Activated T-helper 9 cell treated with anti-CD3 and anti-CD28 coated beads, Interleukin-2, amount 50 U/mL, for 16 hours (primary cell): ENCODE measurements at places on chromosomes 12 and 14.

GRCh38 chr12:124314207-124314606 lies 19.3 kb downstream of the RFLNA start:
- DNase-seq: no peak

GRCh38 chr14:76019676-76020075 lies 34.1 kb downstream of the IFT43 start:
- DNase-seq: no peak

DNA sequence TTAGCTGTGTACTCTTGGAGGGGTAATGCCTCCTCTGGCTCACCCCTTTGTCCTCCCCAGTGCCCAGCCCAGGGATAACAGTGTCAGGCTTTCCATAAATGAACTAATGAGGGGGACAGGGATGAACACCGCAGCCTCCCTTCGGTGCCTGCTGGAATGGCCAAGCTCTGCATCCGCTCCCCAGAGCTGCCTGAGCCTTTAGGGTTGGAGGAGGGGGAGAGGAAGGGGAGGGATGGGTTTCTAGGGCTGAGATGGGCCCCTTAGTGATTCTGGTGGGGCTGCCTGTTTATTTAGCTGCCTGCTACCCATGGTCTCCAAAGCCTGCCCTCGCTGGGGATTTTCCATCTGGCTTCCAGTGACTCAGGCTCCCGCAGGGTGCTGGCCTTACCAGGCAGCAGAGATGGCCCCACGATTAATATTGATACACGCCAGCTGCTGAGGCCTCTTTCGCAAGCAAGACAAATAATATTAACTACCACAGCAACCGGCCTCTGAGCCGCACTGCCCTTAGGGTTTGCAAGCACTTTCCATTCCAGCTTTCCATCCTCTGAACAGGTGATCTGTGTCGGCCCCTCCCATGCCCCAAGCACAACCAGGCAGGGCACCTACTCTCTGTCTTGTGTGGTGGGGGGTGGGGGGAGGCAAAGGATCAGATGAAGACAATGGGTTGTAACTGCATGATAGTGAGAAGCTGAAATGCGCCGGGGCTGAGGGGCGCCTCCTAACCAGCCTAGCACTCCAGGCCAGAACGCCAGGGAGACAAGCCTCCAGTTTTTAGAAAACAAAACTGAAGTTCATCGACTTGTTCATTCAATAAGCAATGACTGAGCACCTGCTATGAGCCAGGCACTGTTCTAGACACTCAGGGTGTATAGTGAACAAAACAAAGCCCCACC lies 56.7 kb downstream of the C14orf132 start:
- no peak for DNase-seq

- DNase-seq: no peak
Observed at GRCh38 chr14:74720526-74720925, 7.6 kb downstream of the FCF1 start.

DNA sequence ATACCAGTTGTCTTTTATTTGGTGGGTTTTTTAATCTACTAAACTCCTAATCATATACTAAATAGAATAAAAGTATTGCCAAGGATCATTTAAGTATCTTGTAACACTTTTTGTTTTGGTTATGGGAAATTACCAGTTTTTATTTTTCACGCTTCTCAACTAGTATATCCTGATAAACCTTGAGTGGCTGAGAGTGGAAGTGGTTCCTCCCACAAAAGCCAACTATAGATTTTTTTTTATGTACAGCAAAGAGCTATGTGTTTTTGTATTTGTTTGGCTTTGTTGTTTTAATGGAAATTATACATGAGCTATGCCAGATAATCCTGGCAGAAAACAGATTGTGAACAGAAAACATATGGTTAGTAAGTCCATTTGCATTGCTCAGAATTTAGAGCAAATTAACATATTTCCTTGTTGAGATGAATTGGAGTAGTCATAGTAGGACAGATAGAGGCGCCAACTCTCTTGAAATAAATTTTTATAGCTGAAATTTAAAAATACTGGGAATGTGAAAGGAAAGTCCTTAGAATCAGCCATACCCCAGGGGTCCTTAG lies 60.9 kb upstream of the PSMA6 start:
- DNase-seq: no peak

DNA sequence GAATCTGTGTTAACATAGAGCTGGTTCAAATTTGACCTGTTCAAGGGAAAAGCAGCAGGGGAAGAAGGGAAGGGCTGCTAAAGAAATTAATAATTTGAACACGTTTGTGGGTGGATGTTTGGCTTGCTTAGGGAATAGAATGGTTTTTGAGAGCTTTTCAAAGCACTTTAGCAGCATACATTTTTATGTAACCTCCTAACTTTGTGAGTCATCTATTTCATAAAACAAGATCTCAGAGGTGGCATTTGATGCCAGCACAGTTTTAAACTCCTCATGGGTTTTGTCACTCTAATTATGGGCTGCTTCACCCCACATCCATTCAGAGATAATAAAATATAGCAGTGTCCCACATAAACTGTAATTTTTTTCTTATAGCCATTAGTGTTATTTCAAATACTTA lies 143.8 kb downstream of the ACSS3 start:
- no peak for DNase-seq

- no peak for DNase-seq
Observed at GRCh38 chr14:36086629-36087395, 89.7 kb downstream of the PTCSC3 start.

- no peak for DNase-seq
Observed at GRCh38 chr12:83818881-83819280, 1093.7 kb downstream of the SLC6A15 start.

DNA sequence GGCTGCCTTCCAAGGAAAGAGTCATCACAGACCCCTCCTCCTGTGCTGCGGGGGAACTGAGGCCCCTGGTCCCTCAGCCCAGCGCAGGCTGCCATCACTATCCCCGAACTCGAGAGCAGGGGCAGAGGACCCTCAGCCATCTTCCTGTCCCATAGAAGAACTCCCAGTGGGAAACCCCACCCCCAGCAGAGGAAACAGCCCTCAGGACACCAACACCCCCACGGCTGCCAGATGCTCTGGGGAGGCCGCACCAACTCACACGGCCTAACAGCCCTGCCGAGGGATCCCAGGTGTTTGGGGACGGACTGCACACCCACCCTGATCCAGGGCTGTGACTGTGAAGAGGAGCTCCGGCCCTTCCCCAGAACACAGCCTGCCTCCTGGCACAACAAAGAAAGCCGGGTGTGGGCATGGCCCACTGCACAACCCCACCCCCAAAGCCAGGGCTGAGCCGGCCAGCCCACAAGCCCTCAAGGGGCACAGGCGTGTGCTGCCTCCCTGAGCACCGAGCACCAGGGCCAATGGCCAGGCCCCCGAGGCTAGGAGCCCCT lies 16.3 kb upstream of the C14orf180 start:
- DNase-seq: no peak

- DNase-seq: no peak
Observed at GRCh38 chr14:93368996-93369712, 22.2 kb downstream of the COX8C start.

DNA sequence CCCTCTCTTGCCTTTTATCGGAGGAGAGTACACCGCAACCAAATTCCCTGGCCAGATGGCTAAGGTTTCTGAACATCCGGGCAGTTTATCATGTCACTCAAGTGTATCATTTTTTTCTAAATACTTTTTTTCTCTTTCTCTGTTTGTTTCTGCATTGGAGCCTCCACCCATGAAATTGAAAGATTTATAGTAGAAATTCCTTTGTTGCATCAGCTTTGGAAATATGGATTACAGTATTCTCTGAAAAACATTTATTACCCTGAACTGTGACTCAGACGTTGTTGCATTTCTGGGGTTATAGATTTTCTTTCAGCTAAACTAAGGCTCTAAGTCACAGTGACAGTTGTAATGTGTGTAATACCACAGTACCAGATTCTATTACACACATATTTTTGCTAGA lies 187.0 kb downstream of the SPTSSA start:
- DNase-seq: no peak

DNA sequence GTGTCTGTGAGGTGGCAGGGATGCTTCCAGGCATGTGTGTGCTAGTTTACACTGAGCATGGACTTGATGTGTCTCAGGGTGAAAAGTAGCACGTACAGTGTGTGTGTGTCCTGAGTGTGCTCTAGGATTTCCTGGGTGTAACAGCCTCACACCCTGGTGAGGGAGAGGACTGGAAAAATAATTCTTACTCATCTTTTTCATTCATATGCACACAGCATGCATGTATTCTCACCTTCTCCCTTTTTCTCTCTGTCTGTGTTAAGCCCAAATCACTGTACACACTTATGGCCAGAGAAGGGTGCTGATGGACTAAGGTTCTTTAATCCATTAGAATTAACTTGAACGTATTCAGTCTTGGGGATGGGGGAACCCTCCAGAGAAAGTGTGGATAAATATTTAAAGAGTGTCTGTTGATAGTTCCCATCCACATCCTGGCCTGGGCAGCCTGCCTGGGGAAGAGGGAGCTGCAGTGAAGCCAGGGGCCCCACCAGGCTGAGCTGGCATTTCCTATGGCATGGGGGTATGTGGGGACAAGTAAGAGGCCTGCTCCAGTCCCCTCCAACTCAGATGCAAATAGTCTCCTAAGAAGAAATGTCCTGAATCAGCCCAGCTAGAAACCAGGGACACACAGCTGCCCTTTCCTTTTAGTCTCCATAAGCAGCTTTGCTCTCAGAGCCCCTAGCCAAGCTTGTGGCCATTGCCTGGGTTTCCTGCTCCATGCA lies 1.1 kb upstream of the HOXC8 start:
- DNase-seq: no peak

DNA sequence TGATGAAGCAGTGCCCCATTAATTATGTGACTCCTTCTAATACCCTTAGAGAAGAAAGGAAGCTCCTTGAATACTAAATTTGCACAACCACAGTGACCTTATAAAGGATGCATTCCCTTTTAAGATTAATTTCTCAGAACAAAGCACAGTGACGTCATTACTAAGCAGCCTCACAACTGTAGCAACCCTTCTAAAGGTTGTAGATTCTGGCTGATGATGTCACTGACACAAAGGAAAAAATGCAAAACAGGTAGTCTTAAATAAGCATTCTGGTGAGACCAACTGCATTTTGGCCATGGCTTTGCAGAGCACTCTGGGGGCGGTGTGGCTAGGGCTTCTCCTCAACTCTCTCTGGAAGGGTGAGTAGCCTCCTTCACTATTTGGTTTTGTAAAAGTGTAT lies 38.4 kb upstream of the OR4E1 start:
- DNase-seq: no peak

DNA sequence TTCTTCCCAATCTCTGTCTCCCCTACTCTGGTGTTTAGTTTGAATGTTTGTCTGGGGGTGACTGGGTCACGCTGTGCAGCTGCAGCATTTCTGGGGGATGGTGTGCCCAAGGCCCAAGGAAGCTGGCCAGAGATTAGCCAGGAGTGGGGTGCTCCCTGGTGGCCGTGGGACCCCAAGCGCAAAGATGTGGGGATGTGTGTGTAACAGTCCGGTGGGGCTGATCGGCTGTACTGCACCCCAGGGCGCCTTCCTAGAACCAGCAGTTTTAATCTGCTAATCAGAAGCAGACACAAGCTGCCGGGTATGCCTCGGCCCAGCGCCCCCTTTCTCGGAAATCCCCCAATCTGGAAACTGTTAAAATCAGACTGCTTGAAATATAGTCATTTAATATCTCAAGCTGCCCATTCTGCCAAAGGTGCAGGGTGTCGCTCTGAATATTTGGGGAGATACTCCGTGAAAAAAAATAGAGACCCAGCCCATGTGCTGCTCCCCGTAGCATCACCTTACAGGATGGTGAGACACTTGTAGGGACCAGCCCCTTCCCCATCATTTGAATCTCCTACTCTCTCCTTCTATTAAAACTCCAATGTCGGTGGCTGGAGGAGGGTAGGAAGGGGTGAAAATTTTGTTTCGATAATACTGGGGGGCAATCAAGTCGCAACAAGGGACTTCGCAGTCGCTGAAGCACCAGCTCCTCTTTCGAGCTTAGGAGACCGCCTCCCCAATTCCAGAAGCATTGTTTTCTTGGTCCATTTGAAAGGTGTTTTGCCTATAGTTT lies 4.3 kb downstream of the HOXC9 start:
- DNase-seq: no peak

DNA sequence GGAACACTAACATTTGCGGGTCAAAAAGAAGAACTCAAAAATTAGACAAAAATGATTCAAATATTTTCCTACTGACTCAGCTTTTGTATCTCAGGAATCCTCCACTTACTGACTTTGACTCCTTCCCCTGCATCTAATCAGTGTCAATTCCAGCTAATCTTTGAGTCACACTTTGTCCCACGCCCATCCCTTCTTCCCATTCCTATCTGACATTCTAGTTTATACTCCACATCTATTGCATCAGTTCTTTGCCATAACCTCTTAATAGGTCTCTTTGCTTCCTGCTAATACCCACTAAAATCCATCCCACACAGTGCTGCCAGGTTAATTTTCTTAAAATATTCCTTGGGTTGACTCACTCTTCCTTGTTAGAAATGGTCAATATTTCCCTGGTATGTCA lies 19.1 kb downstream of the BBS10 start:
- no peak for DNase-seq

- DNase-seq: no peak
Observed at GRCh38 chr14:60233251-60233650, 15.8 kb upstream of the PPM1A start.

- DNase-seq: no peak
Observed at GRCh38 chr12:72141381-72141780, 130.8 kb upstream of the TRHDE start.

- DNase-seq: no peak
Observed at GRCh38 chr12:31205054-31205453, 120.9 kb downstream of the SINHCAF start.

DNA sequence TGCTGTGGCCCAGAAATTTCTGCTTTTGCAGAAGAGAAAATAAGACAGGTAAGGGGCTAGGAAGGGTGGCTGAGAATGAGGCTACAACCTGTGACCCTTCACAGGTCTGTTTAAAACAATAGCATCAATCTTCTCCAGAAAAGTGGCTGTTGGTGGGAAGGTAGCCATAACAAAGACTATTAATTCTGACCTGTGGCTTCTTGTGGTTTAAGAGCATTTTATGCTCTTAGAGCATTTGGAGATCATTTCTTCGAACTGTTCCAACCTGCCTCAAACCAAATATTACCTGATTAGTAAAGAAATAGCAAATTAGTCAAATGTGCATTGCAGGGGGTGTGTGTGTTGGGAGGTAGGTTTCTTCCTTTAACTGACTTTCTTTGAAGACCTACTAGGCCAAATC lies 15.2 kb upstream of the TCP11L2 start:
- DNase-seq: no peak

- DNase-seq: no peak
Observed at GRCh38 chr14:97692084-97692483, 894.9 kb downstream of the VRK1 start.

- no peak for DNase-seq
Observed at GRCh38 chr12:75783093-75783877, 248.3 kb downstream of the PHLDA1 start.
